ENCODE measurements at places on chromosomes 3 and 15.

GRCh38 chr3:12299026-12299425, 10.2 kb downstream of the PPARG start:
- DNase-seq: no peak

DNA sequence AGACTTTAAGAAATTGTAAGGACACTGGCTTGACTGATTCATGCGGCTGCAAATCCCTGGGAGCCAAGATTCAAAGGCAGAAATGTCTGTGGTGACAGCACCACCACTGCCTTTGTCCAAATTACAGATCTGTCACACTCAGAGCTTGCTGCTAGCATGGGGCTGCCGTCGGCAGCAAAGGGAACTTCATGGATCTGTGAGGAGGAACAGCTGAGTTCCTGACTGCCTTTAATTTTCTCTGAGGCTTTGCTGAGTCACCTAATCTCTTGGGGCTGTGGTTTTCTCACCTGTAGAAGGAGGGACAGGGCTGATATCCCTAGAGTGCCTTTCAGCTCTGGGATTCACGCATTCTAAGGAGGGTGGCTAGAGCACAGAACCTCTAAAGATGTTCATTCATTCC, 4.1 kb upstream of the PAK6 start:
- DNase-seq: no peak

DNA sequence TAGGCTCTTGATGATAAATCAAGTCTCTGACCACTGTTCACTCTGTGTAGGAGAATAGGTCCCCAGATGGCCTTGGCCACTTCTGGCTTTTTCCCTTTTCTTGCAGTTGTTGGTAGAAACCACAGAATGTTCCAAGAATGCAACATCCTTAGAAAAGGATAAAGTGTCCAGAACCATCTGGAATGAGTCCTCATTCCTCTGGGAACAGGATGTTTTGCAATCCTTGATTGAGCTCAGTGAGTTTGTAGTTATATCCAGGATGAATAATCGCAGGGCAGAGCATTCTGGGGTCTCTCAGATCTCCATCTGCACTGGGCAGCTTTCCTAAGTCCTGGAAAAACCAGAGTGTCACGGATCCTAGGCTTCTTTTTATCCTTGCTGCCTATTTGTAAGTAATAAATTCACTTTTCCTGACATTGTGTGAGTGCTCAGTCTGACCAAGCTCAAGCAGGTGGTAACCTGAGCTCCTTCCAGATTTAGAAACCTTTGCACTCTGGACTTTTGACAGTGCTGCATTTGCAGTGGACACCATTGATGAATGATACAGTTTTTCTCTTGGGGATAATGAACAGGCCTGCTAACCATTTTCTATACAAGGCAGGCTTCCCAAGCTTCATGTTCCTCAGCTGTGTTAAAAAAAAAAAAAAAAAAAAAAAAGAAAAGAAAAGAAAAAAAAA, 1028.6 kb downstream of the OTOL1 start:
- DNase-seq: no peak

GRCh38 chr3:58164199-58164879, 46.4 kb downstream of the DNASE1L3 start:
- no peak for DNase-seq

DNA sequence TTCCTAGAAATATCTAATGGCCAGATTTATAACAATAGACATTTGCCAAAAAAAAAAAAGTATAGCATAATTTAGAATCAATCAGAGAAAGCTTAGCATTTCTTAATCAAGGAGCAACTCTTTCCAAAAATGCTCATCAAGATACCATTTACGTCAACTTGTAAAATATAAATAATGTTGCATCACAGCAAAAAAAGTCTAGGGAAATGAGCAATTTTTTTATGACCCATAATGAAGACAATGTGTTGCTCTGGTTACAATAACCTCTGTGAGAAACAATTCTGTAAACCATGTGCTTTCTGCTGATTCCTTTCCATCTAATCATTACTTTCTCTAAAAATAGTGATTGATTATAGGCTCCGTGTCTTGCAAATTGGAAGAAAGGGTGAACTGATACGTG, 36.3 kb downstream of the KBTBD8 start:
- DNase-seq: no peak

DNA sequence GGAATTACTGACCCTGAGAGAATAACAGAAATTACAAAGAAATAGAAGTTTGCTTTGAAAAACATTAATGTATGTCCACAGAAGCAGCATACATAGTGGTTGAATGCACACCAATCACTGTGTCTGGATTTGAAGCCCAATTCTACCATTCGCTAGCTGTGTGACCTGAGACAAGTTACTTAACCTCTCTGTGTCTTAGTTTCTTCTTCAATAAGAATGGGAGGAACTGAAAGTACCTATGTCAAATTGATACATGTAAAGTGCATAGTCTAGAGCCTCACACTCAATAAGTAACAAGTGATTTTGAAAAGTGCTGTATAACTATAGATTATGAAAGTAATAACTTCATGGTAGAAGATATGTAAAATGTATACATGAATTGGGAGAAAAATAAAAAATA, 457.8 kb downstream of the FOXP1 start:
- no peak for DNase-seq

- DNase-seq: no peak
These were observed 31.2 kb downstream of the RFTN1 start for GRCh38 chr3:16482194-16482769.

GRCh38 chr3:12040902-12041301, 36.7 kb downstream of the SYN2 start:
- no peak for DNase-seq

DNA sequence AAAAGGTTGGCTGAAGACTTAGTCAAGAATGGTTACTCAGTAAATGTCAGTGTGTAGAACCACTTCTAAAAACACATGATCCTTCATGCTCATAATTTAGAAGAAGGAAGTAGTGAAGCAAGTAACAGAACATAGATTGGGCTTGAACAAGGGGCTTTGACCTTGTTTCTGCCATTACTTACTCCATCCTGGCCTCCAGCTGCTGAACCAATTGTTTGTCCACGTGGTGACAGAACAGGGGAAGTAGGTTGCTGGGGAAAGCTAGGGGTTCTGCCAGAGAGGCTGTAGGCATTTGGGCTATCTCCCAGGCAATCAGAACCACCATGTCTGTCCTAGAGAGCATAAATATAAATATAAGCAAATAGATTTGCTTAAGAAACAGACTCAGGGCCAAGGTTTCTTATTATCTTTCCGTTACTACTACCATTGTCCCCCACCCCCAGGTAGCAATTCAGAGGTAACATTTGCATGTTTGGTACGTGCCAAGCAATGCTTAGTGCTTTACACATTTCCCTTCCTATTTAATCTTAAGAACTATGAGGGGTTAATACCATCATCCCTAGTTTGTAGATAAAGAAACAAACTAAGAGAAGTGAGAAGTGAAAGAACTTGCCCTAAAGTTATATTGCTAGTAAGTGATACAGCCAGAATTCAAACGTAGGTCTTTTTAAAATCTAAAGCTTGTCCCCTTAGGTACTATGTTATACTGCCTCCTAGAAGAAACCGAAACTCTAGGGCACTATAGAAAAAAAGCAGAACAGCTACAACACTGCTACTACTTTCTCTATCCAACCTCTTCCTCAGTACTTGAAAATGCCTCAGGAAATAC, 3.0 kb upstream of the SPG11 start:
- no peak for DNase-seq

- DNase-seq: no peak
These were observed 620 bp upstream of the PYGO1 start for GRCh38 chr15:55588815-55589115.

GRCh38 chr15:92633418-92633817, 22.2 kb downstream of the FAM174B start:
- DNase-seq: no peak

DNA sequence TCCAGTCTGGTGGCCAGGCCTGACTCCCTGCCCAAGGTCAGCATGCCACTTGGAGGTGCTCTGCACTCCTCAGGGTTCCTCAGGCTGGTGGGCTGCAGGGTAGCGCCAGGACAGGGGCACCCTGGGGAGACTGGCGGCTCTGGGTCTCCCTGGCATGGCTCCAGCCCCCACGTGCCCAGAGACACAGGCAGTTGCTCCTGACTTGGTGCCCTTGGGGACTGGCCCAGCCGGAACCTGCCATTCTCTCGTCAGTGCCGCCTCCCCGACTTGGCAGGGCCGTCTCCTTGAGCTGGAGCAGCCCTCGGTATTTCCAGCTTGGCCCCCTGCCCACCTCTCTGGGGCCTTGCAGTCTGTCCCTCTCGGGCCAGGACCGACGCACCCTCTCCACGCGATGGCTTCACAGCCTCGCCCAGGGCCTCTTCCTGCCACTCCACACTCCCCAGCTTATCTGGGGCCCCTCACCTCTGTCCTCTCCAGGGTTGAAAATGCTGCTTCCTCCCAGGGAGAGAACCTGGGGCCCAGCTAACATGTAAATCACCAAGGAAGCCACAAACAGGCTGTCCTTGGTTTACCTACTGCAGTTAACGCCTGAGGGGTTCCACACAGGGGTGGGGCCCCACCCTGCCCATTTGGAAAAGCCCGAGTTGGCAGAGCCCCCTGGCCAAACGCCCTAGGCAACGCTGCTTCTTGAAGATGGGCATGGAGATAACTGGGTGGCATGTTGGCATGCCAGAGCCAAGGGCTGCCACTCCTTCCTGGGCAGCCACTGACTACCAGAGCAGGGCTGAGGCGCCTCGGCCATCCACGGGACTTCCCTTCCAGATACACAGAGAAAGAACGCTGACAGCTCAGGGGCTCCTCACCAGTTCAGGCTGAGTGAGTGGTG, 61.4 kb downstream of the SMAD6 start:
- DNase-seq: no peak

- DNase-seq: no peak
These were observed 65.7 kb downstream of the CDIN1 start for GRCh38 chr15:36645106-36645505.

GRCh38 chr3:102979682-102980354, 545.0 kb downstream of the ZPLD1 start:
- DNase-seq: no peak

- DNase-seq: no peak
These were observed 130.7 kb upstream of the KCNMB2 start for GRCh38 chr3:178405531-178405930.

DNA sequence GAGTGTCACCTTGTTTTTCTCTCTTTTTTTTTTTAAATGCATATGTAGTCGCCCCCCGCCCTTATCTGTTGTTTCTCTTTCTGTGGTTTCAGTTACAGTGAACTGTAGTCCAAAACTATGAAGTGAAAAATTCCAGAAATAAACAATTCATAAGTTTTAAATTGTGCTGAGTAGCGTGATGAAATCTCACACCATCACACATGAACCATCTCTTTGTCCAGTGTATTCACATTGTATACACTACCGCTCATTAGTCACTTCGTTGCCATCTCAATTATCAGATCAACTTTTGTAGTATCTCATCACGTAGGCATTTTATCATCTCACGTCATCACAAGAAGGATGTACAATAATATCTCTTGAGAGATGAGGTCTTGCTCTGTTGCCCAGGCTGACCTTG, 62.5 kb upstream of the MLF1 start:
- no peak for DNase-seq

GRCh38 chr15:65374821-65375401, 2.9 kb downstream of the IGDCC3 start:
- DNase-seq: no peak

- no peak for DNase-seq
These were observed 23.9 kb upstream of the CTSH start for GRCh38 chr15:78968539-78969271.

GRCh38 chr15:95162531-95162930, 931.2 kb downstream of the MCTP2 start:
- no peak for DNase-seq

GRCh38 chr3:15268033-15268631, 62.1 kb downstream of the CAPN7 start:
- peak; percentile 78 for DNase-seq

- DNase-seq: no peak
These were observed 418.9 kb upstream of the NAALADL2 start for GRCh38 chr3:174440253-174440701.

DNA sequence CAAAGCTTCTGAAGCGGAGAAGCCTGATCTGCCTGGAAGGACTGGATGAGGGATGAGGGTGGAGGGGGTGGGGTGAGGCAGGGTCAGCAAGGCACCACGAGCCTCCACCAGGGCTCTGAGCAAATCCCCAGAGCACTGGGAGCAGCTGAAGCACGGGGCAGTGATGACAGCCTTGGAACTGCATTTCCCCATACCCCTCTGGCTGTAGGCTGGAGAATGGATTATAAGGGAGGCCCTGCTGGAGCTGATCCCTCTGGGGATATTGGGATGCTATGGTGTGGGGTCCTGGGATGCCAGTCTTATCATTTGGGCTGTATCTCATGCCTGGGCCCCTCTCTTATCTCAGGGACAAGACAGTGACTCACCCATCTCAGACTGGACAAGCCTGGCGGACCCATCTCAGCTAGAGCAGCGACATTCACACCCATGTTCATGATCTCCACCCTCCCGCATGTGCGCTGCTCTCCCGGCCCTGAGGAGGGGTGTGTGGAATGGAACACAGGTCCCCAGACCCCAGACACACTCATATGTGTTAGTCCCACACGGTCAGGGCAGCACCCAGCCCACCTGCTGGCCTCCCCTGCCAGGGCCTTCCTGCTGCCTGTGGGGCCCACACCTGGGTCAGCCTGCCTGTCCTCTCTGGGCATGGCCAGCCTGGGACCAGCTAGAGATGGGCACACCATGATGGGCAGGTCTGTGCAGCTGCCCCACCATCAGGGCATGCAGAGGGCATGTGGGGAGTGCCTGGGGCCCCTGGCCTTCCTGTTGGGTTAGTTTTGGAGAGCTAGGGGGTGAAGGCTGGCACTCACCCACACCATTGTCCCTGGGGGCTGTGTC, 97.1 kb downstream of the FBLN2 start:
- DNase-seq: no peak

GRCh38 chr3:187878772-187879518, 133.7 kb upstream of the BCL6 start:
- DNase-seq: no peak

DNA sequence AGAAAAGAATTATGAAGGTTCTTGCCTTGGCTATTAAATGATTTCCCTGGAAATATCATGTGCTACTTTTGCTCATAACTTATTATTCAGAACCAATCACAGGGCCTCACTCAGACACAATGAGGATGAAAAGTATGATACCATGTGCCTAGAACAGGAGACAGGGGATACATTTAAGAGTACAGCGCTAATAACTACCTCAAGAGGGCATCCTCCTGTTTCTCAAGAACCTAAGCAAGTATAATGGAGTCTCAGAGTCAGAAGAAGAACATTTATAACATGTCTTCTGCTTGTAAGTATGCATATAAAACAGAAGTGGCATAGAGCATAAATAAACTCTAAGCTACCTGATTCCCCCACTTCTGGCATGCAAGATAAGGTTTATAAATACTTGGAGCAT, 125.4 kb upstream of the MME start:
- no peak for DNase-seq

DNA sequence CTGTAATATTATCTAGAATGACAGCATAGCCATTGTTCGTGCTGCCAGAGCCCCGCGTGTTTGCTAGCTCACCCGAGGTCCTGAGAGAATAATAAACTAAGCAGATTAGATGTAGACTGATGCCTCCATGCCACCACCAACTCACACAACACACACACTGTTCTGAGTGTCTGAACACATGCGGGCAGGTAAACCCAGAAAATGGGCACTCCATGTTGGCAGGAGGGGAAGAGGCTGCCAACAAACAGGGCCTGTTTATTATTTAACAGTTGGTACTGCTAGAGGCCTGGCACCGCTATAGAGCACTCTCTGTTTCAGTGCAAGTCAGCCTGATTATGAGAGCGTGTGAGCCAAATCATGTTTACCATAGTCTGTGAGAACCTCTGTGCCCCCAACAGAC, 299.0 kb downstream of the ZBTB20 start:
- DNase-seq: no peak
